Stimulated activated CD4-positive, alpha-beta T cell treated with anti-CD3 and anti-CD28 coated beads, Interleukin-1b, Interleukin-23, amount 100 ng/mL, for 24 hours (primary cell): ENCODE measurements at places on chromosomes 7 and 10.

- no peak for DNase-seq
Measured at GRCh38 chr7:81410471-81411117, 359.3 kb downstream of the HGF start.

DNA sequence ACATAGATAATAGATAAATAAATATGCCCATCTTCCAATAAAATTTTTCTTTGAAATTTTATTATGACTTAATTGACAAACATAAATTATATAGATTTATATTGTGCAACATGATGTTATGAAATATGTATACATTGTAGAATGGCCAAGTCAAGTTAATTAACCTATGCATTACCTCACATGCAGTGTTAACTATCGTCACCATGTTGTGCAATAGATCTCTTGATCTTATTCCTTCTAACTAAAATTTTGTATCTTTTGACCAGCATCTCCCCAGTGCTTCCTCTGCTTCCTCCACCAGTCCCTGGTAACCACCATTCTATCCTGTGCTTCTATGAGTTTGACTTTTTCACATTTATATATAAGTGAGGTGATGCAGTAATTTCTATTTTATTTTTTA is 259.6 kb downstream of the SUGCT start:
- no peak for DNase-seq

GRCh38 chr7:44149571-44150465 is 8.7 kb upstream of the MYL7 start:
- no peak for DNase-seq

- DNase-seq: no peak
Measured at GRCh38 chr7:130396109-130396508, 15.8 kb downstream of the CPA1 start.

DNA sequence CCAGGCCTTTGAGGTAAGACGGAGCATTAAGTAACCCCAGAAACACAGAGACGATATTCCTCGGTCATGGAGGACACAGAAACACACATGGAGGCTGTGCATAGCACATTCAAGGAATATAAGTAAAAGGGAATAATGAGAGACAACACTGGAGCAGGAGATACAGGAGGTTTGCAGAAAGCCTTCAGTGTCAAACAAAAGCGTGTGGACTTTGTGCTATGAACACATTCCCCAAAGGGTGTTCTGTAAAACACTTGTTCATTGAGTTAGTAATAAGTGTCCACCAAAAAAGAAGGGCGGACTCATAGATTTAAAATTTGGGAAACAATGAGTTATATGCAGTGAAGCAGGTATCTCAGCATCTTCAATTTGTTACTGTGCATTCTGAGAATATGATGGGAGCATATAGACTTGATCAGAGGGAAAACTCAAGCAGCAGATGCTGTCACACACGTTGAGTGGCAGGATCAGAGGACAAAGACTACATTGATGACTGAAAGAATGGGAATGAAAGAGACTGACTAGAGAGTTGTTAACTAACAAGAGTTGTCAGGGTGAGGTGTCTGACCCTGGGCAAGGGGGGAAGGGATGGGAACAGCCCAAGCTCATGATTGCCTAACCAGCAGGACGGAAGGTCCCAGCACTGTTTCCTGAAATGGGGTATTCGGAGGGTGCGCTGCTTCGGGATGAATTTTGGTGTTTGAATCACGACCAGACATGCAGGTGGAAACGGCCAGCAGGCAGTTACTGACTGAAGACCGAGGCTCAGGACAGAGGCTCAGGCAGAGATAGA is 85.2 kb upstream of the VIPR2 start:
- no peak for DNase-seq
